ENCODE measurements at places on chromosomes 2 and 18.

DNA sequence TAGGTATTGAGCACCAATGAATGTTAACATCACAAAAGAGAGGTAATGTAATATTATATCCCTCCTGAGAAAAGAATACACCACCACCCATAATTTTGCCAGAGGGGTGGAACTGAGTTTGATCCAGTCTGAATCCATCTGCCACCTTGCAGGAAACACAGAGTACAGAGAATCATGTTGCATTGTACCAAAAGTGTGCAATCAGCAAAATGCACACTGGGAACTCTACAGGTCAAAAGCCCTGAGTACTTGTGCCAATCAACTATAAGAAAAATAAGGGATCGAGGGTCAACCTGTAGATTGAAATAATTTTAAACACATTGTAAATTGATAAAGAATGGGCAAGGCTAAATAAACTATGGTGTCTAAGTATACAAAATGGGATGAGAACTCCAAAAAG, 141.5 kb downstream of the KCNH7 start:
- DNase-seq: no peak

GRCh38 chr2:165008730-165009315, 53.5 kb upstream of the SLC38A11 start:
- no peak for DNase-seq

GRCh38 chr18:45826084-45826483, 609 bp downstream of the SIGLEC15 start:
- DNase-seq: no peak

- DNase-seq: no peak
These were observed 226.6 kb downstream of the ANKRD30B start for GRCh38 chr18:14974576-14974975.

DNA sequence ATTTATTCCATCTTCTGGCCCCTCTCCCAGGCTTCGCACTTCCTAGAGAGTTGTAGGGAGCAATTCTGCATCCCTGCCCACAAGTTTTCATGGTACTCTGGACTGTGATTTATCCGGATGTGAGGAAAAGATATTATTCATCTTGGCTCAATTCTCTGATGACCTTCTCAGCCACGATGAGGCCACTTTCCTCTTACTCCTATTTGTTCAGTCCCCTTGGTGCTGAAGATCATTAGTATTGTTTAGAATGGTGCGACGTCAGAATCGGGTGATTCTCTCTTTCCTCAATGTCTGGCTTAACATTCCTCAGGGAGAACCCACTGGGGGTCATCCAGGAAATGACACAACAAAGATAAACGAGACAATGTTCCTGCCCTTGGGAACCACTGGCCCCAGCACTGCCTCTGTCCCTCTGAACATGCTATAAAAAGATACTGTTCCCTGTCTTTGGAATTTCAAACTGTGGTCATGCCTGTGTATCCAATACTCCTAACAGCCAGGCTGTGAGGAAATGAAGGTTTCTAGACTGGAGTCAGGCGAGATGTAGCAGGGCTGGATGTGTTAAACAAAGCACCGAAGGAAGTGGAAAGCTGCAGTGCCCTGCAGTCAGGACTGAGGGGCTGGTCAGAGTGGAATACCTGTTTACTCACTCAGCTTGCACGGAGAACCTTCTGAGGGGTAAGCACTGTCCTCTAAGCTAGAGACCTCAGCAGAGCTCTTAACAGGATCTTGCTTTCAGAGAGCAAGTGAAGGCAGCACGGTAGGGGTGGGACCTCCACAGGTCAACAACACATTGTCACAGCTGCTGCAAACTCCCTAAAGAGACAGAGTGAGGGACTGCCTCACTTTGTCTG, 12.9 kb upstream of the GLI2 start:
- DNase-seq: peak; percentile 57

DNA sequence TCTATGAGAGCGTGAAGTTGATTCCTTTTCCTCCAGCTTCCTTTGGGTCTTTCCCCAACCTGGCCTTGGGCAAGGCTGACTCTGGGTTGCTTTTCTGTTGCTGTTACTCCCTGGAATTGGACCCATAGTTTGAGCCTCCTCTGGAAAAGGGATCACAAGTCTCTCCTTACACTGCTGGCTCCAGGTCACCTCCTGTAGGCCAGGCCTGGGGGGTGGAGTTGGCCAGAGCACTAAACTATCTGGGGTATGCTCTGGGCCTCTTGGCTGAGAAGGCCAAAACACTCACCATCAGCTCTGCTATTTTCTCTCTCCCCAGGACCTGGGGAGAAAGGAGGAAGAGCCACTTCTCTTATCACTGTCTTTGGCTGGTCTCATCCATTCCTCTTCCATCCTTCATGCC, 56.5 kb upstream of the NCOA1 start:
- DNase-seq: no peak

DNA sequence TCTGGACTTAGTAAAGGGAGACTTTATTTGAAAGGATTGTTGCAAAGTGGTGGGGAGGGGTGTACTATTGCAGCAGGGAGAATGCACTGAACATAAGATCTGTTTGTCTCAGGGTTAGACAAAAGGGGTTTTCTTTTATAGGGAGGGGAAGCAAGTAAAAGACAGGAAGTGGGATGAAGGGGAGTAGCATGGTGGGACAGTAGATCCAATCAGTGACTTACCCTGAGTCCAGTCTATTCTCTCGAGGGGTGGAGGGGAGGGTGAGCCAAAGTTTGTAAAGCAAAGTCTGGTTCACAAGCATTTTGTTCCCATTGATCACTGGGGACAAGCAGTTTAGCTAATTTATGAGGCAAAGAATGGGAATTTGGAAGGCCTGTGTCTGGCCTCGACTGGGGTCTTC, 35.0 kb upstream of the CYP27C1 start:
- peak; percentile 4 for DNase-seq

DNA sequence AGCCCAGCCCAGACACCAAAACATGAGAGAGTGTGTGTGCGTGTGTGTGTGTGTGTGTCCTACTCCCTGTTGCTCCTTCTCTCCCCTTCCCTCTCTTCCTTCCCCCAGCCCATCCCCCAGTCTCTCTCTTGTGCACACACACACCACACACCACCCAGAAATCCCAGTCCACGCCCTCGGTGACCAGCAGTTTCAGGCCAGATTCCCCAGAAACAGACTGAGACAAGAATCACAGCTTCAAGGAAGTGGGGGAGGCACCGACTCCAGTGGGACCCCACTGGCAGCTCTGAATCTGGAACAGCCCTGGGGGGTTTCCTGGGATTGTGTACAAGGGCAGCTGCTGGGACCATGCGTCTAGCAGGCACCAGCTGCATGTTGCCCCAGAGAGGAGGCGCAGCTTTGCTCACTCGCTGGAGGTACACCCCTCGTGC, 113.5 kb downstream of the NDUFA10 start:
- no peak for DNase-seq

DNA sequence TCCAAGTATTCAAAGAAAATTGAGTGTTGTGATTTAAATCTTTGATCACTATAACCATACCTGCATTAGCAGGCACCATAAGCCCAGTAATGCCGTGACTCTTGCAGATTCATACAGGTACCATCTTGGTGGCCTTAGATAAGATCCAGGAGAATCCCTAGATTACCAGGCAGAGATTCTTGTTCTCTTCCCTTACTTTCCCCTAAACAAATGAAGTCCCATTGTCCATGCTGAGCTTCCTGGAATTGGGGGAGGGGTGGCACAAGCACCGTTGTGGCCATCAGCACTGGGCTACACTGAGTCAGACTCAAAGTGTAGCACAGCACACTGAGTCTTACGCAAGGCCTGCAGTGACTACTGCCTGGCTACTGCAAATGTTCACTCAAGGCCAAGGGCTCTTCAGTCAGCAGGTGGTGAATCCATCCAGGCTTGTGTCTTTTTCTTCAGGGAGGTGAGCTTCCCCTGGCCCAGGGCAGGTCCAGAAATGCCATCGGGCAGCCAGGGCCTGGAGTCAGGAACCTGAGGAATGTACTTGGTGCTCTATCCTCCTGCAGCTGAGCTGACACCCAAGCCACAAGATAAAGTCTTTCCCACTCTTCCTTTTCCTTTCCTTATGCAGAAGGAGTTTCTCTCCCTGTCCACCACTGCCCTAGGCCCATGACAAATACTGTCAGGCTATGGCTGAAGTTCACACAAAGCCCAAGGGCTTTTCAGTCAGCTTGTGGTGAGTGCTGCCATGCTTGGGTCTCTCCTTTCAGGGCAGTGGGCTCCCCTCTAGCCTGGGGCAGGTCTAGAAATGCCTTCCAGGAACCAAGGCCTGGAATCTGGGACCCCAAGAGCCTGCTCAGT, 52.6 kb downstream of the CD28 start:
- no peak for DNase-seq

DNA sequence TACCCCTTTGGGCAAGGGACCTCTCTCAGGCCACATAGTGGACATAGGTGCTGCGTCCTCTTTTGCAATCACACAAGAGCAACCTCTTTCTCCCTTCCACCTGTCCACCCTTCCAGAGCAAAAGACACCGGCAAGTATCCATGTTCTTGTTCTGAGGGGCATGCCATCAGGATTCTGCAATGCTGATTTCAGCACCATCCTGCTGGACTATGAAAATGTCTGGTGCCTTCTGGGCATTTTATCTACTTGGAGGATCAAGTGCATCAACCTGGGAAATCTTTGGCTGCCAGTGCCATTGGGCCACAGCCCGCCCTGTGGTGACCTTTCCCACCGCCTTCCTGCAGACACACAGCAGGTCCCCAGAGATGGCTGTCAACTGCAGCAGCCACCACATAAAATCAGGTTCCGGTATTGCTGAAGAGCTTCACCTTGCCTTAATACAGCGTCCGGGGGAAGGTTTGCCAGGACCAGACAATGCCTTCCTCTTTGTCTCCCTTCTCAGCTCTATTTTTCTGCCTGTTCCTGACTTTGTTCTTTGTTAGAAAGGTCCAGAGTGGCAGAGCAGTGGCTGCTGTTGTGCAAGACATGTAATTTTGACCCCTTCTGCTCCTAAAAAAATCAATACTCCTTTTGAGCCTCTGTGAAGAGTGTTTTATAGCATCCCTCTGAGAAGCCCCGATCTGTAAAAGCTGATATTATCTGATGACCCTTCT, 18.5 kb upstream of the BOD1L2 start:
- peak; percentile 46 for DNase-seq

DNA sequence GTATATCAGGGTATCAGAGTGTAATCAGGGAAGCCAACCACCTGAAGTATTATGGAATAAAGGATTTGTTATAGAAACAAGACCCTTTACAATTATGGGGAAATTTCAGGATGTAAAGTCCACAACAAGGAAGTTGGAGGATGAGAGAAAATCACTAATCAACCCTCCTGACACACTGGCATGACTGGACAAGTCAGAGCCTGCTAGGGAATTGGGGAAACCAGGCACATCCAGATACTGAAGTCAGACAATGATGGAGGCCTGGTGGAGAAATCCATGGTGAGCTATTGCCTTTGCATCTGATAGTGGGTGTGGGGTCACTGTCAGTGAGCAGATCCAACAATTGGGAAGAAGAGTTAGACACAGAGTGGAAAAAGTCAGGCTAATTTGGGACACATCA, 158.8 kb upstream of the FBXO11 start:
- DNase-seq: no peak

DNA sequence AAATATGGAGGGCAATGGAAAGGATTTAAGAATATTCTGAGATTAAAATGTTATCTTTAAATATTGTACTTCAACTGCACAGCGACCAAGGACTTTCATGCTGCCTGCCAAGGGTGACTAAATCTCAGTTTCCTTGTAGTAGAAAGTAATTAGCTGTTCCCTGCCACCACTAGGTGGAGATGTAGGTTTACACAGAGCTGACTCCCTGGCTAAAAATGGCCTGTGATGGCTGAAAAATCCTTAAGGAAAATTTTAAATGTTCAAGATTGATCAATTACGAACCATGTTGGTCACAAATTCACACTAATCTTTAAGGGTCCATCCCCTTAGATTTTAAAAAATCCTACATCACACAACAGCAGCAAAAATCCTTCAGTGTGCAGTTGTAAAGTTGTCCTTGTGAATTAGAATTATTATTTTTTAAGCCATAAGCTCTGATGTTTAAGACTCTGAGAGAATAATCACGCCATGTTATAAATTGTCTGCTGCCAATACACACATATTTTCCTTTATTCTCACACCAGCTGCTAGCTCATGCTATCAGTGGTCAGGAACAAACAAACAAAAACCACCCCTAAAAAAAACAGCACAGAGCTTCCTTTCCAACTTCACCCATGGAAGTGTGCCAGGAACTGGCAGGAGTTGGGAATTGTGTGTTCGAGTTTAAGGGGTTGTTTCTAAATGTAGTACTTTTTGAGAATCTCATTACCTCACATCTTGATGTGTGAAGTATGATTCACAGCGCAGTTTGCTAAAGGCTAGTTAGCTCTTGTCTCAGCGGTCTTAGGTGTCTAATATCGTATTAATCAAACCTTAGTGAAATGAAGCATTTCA, 399.8 kb downstream of the TMEM182 start:
- peak; percentile 86 for DNase-seq

- no peak for DNase-seq
These were observed 139.7 kb downstream of the BCL11A start for GRCh38 chr2:60413814-60414168.

- DNase-seq: peak; percentile 18
These were observed 524 bp downstream of the ANKRD30B start for GRCh38 chr18:14748496-14748895.

GRCh38 chr2:38263293-38263692, 113.8 kb downstream of the ATL2 start:
- no peak for DNase-seq
